HS-5 (cell line): ENCODE measurements at places on chromosomes 4 and X.

- no peak for DNase-seq
Measured at GRCh38 chr4:185247151-185247550, 37.8 kb downstream of the SNX25 start.

DNA sequence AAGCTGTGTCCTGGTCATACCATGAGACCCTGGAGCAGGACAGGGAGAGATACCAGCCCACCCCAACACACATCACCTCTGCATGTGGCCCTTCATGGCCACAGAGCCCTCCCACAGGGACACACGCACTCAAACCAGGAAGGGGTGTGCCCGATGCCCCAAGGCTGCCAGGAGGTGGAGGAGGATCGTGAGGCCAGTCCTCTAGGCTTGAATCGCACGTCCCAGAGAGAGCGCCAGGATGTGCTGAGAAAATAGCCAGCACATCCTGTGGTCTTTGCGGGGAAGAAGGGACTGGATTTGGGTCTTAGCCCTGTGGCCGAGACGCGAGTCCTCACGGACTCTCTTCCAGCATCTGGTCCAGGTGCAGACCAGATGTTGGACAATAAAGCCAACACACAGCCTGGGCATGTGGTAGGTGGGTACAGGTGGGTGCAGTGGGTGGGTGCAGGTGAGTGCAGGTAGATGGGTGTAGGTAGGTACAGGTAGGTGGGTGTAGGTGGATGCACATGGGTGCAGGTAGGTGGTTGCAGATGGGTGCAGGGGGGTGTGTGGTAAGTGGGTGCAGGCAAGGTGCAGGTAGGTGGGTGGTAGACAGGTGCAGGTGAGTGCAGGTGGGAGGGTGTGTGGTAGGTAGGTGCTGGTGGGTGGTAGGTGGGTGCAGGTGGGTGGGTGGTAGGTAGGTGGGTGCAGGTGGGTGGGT lies 94.3 kb upstream of the AFAP1 start:
- no peak for DNase-seq

GRCh38 chr4:128310266-128310697 lies 22.7 kb upstream of the PGRMC2 start:
- DNase-seq = no peak

- DNase-seq = no peak
Measured at GRCh38 chr4:176188654-176189053, 6.7 kb downstream of the SPATA4 start.

DNA sequence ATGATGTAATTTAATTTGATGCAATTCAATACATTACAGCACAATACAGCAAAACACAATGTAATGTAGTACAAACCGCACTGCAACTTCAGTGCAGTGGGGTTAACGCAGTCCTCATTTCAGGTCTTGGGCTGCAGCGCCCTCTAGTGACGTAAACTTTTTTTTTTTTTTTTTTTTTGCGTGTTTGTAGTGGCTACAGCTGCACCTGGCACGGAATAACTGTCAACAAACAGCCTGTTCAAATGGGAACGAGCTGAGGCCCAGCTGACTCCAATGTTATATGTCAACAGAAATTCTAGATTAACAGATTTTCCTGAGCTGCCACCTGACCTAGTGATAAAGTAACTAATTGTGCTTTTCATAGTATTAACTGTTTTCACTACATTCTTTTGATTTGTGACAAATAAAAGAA lies 33.5 kb upstream of the RASSF6 start:
- peak; percentile 19 for DNase-seq

DNA sequence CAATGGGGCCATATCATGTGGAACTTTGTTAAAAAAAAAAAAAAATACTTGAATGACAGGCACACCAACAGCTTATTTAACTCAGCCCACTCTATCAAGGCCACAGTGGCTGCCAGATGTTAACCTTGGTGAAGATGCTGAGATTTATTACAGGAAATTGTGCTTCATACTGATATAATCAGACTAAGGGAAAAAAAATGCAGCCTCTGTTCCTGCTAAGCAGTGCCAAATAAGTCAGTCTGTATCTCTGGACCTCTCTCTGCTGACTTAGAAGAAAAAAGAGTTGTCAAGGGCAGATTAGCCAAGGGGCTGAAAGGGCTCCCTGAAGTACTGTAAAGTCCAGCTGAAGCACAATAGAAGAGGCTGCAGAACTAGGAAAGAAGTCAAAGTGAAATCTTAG lies 677.7 kb upstream of the HTR2C start:
- peak; percentile 25 for DNase-seq

GRCh38 chr4:89410687-89411086 lies 103.1 kb upstream of the GPRIN3 start:
- DNase-seq = peak; percentile 6

- DNase-seq = no peak
Measured at GRCh38 chr4:656436-657337, 17.4 kb downstream of the ATP5ME start.

GRCh38 chrX:40004921-40005291 lies 92.9 kb downstream of the BCOR start:
- no peak for DNase-seq

DNA sequence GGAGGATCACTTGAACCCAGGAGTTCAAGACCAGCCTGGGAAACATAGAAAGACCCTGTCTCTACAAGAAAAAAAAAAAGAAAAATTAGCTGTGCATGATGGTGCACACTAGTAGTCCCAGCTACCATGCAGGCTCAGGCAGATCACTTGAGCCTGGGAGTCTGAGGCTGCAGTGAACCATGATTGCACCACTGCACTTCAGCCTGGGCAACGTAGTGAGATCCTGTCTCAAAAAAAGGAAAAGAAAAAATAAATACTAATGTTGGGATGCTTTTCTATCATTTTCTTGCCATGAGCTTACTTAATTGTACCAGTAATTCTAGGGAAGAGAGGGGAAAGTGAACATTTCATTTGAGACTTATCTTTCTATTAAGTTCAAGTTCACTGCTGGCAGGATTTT lies 19.8 kb downstream of the DCUN1D4 start:
- DNase-seq = no peak

GRCh38 chr4:6324999-6325787 lies 55.5 kb downstream of the WFS1 start:
- no peak for DNase-seq

- DNase-seq = no peak
Measured at GRCh38 chrX:22081475-22082092, 49.5 kb downstream of the PHEX start.

DNA sequence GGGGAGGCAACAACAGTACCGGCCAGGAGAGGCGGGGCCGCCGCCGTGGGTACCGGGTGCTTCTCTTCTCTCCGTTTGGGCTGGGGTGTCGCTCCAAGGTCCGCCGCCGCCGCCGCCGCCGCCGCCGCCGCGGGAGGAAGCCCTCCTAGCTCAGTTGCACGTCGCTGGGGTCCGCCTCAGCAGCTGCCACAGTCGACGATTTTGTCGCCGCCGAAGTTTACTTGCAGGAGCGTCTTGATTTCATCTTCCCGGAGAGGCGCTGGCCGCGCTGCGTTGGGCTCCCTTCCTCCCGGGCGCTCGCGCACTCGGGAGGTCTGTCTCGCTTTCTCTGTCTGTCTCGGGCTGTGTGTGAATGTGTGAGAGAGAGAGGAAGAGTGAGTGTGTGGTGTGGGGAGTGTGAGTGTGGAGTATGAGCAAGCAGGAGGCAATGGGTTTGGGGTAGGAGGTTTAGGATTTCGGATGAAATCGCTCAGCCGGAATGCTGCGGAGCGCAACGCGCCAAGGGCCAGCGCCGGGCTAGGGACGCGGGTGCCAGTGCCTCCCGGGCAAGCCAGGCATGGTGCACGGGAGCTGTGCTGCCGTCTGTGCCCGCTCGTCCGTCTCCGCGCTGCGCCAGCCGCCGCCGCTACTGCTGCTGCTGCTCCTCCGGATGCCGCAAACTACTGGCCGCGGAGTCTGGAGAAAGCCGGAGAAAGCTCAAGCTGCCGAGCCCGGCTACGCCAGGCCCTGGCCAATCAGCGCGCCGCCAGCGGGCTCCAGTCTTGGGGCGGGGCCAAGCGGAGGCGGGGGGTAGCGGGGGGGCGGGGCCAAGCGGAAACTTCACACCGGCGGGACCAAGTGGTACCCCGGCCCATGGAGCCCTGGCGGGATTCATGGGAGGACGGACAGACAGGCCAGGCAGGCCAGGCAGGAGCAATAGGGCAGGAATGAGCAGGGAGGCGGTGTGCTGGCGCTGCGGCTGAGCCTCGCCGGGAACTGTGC lies at the start of gene PCDH19:
PCDH19 (minus strand) TSS at position 664 of the 981 bp plus-strand sequence. CDS start 1,676 bp downstream, outside the sequence.
- no peak for DNase-seq
